ENCODE measurements at places on chromosomes 16 and 17.

DNA sequence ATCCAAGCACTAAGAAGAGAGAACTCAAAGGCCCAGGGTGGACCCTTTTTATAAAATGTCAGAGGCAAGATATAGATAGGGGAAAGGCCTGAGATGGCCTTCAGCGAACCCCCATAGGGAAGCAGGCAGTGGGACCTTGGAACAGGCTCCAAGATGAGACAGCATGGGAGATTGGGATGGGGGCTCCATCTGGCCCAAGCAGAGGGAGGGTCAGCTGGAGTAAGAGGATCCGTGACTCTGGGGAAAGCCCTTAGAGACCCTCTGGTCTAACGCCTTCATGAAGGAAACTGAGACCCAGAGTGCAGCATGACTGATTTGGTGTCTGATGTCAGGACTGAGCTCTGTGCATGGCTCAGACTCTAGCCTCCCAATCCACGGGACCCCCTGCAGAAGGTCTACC lies 30.8 kb downstream of the C17orf100 start:
- DNase-seq, result no peak

DNA sequence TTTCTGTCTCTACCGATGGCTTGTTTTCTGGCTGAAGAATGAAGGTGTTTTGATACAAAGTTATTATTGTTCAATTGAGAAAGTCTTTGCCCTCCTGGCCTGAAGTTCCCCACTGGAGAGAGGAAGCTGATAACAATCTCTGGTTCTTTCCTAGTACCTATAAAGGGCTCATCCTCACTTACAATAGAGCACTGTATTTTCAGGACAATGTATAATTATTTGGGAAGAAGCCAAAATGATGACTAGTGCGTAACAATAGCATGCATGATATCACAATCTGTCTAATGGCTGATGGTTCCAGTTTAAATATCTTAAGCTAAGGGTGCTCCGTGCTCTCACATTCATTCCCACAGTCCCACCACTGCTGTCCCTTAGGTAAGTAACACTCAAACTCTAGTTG lies 230.7 kb downstream of the IRX3 start:
- DNase-seq, result no peak

GRCh38 chr17:77746896-77747554 lies 211.5 kb upstream of the TNRC6C start:
- no peak for DNase-seq

DNA sequence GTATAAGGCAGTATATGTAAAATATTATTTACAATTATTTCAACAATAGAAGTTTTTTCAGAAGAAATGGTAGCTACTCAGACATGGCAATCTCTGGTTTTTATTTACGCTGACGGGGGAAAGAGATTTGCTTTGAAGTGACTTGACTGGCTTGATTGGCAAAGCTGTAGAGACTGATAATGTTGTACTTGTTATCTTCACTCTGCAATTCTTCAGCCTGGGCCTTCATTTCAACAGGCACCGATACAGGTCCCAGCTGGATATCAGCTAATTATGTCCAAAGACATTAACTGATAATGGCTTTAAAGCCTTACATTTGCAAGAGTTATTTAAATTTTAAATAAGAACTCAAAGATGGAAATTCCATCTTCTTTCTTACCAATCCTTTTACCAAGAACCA lies 151.4 kb upstream of the HS3ST3A1 start:
- DNase-seq, result no peak

DNA sequence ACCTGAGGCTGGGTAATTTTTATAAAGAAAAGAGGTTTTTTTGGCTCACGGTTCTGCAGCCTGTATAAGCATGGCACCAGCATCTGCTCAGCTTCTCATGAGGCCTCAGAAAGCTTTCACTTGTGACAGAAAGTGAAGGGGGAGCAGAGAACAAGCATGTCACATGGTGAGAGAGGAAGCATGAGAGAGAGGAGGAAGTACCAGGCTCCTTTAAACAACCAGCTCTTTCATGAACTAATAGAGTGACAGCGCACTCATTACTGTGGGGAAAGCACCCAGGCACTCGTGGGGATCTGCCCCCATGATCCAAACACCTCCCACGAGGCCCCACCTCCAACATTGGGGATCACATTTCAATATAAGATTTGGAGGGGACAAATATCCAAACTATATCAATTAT lies 86.8 kb downstream of the USP32 start:
- no peak for DNase-seq

GRCh38 chr16:30485818-30486436 lies 13.4 kb downstream of the ITGAL start:
- DNase-seq, result no peak

DNA sequence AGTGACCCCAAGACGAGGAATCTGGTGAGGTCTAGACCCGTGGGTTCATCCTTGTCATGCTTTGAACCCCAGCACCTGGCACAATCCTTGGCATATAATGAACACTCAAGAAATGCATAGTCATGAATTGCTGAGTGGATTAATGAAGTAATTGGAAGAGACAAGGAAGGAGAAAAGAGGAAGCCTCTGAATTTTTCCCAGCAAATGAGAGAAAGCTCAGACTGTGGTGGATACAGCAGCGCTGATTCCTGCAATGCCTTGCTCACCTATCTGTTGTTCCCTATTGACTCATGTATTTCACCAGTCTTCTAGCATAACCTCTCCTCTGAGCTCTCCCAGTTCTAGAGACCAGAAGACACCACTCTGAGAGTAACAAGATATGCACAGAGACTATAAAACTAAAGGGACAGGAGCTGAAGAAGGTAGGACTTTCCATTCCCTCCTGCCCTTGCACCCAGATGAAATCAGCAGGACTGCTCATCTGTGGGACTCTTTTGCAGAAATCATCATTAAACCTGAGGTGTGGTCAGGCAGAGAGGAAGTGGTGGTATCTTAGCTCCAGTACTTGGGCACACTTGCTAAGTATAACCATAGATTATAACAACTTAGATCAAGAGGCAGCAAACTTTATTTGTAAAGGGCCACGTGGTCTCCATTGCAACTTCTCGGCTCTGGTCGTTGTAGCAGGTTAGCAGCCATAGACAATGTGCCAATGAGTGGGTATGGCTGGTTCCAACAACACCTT lies 102.8 kb downstream of the MAF start:
- DNase-seq, result no peak
